ENCODE measurements at places on chromosomes 4 and X.

- no peak for DNase-seq
Observed at GRCh38 chr4:156036496-156036895, 82.8 kb upstream of the CTSO start.

- peak; percentile 19 for DNase-seq
Observed at GRCh38 chr4:140237616-140238350, 83.8 kb upstream of the MAML3 start.

GRCh38 chrX:110089656-110090403, 86.9 kb downstream of the TMEM164 start:
- peak; percentile 18 for DNase-seq

GRCh38 chr4:86898562-86898961, 6.3 kb upstream of the C4orf36 start:
- no peak for DNase-seq

DNA sequence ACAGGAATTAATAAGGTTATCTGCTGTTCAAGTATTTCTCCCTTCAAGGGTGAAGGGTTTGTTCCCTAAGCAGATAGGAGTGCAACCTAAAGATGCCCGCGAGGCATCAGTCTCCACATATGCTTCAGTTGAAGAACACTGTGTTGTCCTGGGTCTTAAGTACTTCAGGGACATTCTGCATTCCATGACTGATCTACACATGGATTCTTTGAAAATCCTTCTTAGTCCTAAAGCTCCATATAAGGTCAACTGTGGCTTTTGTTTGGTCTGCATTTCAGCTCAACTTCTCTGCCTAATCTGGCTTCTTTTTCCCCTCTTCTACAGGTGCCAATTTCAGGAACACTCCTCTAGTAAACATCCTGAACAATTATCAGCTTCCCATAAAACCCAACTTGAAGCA, 21.8 kb upstream of the CTSO start:
- DNase-seq, result no peak

DNA sequence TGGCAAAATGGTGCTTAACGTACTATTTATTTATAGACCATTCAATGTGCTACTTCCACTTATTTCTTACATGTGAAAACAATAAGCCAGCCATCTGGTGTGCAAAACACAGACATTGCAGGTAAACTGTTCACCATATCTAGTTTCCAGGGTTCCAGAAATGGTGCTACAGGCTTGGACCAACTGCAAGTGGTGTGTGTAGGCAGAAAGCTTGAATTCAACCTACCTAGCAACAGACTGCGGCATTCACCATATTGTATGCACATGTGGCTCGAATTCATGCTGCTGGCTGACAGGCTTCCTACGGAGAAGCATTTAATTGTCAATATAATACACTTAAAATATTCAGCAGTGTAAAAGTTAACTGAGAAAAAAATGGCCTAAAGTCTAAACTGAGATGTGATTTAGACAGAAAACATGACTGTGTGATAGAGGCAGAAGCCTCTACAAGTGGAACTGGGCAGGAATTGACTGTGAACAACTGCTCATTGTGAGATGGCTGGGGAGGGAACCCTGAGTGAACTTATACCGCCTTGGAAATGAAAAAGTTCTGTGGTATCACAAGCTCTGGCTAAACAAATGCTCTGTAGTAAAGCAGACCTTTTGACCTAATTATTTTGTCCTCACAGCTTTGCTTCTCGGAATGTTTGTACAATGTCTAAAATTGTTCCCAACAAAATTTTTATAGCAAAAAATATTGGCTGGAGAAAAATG, 434.7 kb downstream of the GRIA2 start:
- no peak for DNase-seq

DNA sequence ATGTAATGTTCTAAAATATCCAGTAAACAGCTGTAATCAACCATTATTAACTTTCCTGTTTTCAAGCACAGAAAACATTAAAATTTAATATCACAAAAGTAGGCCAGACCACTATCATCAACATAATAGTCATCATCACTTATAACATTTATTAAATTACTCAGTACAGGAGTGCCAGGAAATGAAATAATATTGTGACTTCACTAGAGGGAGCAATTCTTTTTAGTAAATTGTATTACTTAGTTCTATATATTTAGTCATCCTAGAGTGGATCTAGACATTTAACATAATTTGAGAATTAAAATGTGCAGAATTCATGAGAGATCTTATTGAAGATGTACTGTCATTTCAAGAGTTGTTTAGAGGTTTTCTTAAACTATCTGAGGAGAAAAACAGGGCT, 33.6 kb downstream of the PITX2 start:
- DNase-seq, result no peak

GRCh38 chrX:19557822-19558221, 42.5 kb upstream of the MAP3K15 start:
- DNase-seq, result no peak

DNA sequence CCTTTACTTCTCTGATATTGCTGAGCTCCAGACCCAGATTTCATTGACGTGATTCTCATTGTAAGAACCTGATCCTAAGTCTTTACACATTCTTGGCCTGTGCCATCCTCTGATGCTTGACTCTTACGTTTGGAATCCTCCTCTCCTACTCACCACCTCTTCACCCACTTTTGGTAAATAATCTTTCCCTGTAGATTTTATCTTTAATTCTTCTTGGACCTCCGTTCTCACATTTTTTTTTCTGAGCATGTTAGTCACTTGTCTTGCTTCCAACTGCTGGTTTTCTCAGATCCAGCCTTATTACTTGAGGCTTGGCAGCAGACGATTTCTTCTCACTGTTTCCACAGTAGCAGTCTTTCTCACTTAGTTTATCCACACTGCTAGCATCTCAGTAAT, 12.4 kb upstream of the SH3RF1 start:
- no peak for DNase-seq

DNA sequence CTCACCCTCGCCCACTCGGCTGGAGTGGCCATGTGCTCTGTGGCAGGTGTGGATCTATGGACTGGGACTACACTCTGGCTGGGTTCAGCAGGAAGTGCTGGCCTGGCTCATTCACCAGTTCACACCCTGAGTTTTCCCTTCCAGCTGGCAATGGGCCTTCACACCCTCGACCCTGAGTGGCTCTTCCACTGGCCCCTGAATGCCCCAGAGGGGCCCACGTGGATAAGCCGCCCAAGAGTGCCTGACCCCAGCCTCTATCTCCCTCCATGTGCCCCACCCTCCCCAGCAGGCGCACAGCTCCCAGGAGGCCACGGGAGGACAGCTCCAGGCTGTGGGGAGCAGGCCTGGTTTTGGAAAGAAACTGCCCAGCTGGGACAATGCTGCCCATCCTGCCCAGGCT, 234.1 kb downstream of the AFAP1 start:
- no peak for DNase-seq

- DNase-seq, result no peak
Observed at GRCh38 chrX:6052111-6052745, 176.4 kb downstream of the NLGN4X start.

DNA sequence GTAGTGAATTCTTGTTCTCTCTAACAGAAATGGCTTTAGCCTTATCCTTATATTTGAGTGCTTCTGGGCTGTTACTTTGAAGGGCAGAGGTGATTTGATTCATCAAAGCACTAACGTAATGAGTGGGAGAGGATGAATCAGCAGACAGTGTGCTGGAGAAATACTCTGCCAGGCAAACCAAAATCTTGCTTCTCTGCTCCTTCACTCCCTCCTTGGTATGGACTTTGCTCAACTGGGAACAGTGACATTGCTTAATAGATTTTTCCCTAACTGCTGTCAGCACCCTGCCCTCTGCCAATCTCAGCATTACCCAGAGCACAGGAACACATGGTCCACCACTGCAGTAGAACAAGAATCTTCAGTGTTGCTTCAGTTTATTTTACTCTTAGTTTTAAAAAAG, 56.0 kb downstream of the PDLIM5 start:
- DNase-seq, result no peak

DNA sequence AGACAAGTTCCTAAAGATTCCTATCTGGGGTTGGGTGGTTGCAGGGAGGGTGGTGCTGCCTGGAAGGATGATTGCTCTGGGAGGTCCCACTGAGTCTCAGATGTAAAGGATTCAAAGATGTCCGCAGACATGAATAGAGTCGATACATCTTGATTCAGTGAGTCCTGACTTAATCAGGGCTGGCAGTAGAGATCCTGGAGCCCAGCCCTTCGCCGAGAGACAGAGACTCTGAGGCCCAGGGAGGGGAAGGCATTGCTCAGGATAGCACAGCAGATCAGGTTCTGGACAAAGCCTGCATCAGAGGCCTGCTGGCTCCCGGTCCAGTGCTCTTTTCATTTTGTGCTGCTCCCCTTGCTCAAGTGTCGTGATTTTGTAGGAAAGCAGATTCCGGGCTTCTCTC, 21.7 kb downstream of the PJA1 start:
- no peak for DNase-seq

GRCh38 chrX:81378560-81378959, 176.7 kb downstream of the SH3BGRL start:
- DNase-seq, result no peak

GRCh38 chr4:98581126-98581525, 77.3 kb downstream of the TSPAN5 start:
- DNase-seq, result no peak

DNA sequence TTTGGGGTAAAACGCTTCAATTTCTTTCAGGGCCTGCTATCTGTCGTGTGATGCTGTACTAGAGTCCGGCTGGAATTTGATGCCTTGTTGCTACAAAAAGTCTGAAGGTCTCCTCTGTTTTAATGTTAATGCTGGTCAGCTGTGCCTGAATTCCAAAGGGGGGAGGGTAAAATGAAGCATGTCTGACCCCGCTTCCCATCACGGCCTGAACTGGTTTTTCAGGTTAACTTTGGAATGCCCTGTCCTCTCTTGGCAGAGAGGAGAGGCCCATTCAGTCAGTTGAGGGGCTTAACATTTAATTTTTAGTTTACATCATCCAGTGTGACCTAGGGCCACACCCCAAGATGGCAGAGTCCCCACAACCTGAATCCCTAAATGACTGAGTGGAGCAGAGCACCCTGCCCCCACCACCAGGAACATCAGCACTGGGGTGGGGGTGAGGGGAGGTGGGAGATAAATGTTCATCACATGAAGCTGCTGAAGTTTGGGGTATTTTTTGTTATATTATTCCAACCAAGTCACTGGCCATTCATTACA, 47.9 kb upstream of the GPR78 start:
- no peak for DNase-seq

GRCh38 chr4:74941123-74941522, 8.2 kb downstream of the PARM1 start:
- DNase-seq, result no peak

DNA sequence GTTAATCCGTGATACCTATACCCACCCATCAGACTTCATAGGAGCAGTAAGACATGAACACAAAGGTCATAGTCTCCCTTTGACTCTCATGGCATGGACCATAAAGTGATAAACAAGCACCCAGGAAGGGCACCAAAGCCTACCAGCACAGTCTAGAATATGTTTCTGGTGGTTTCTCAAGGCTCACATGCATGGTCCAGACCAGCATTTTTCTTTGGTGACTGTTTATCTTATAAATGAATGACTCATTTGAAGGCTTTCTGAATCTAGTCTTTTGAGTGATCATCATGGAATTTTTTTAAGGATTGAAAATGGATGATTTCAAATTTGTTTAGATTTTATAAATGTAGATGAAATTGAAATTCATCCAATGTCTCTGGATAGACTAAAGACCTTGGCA, 32.0 kb upstream of the AMELX start:
- DNase-seq, result no peak

DNA sequence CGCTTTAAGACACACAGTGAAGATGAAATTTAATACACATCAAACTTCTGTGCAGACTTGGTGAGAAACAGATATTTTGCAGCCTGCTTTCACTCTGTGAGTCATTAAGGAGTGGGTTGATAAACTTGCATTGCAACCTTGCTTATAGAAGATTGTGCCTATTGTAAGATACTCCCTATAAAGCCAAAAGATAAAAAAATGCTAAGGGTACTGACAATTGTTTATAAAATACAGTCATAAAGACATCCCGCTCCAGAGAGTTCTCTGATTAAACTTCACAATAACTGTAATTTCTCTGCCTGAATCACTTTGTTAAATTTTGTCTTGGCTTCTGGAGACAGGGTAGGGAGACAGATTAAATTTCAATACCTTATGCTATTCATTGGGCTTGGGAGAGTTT, 49.1 kb downstream of the GALNT7 start:
- DNase-seq, result no peak

- DNase-seq, result peak; percentile 63
Observed at GRCh38 chr4:742742-743311, 37.2 kb downstream of the PCGF3 start.

DNA sequence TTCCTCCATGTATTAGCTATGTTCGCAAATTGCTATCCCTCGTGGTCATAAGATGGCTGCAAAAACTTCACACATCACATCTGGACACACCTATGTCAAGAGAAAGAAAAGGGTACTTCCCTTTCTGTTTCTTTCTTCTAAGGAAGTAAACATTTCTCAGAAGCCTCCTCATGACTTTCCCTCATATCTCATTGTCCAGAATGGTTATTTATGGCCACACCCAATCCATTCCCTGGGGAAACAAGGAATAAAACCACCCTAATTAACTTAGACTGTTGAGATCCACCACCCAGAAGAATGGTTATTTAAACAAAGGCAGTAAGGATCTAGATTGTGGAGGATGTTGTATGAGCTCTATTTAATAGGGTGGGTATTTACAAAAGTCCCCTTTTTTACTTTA, 160.8 kb upstream of the LNX1 start:
- no peak for DNase-seq

DNA sequence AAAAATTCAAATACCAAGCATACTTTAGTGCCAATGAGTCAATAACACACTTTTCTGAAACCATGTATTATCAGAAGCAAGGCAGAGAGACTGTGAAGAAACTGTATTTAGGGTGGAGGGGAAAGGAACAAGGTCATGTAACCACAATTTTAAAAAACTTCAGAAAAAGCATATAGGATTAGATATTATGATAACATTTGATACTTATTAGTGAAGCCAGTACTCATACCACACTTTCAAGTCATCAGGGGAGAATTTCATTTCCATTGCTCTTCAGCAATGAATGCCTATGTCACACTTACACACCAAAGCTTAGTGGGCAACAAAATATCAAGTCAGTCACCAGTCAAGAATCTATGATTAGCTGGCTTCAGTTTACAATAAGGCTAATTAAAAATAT, 602.2 kb downstream of the IL15 start:
- no peak for DNase-seq

GRCh38 chr4:106775636-106776035, 260.5 kb downstream of the DKK2 start:
- no peak for DNase-seq

GRCh38 chr4:384311-385010, 46.8 kb downstream of the ZNF141 start:
- DNase-seq, result no peak

DNA sequence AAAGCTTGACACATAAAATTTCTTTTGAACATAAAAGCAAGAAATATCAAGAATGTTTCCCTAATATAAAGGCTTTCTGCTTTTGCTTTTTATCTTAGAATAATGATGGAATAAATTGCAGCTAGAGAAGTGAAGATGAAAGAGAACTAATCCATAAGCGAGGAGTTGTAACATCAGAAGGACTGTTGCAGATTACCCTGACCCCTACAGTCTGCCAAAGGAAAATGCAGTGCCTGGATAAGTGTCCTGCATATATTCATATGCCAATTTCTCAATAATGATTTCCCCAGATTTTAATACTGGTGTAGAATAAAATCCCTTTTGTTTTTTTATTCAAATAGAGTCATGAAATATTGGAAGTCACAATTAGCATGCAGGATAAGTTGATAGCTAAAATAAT, 115.9 kb downstream of the MAGEC2 start:
- DNase-seq, result no peak

- no peak for DNase-seq
Observed at GRCh38 chrX:14497184-14497666, 32.1 kb upstream of the GLRA2 start.

All from CD4-positive, alpha-beta T cell treated with Interferon gamma for 1 hour (primary cell).